ENCODE measurements at places on chromosomes 13 and 19.

- no peak for DNase-seq
Observed at GRCh38 chr13:29817604-29818378, 32.6 kb downstream of the UBL3 start.

DNA sequence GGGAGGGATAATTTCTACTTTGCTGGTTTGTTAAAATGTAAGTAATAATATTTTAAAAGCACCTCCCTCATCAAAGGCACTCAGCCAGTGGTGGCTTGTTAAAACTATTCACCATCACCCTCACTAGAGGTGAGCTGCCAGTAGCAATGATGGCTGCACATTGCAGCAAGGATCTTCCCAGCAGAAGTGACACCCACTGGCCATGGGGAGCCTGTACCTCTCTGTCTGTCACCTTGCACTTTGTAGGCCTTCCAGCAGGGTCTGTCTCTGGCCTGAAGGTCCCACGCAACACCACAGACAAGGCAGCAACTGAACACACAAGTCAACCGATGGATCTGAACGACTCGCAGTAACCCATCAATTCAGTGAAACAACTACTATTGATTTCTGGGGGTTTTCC lies 47.3 kb upstream of the C13orf42 start:
- DNase-seq: no peak

- no peak for DNase-seq
Observed at GRCh38 chr13:63704521-63704920, 2288.9 kb upstream of the PCDH20 start.

DNA sequence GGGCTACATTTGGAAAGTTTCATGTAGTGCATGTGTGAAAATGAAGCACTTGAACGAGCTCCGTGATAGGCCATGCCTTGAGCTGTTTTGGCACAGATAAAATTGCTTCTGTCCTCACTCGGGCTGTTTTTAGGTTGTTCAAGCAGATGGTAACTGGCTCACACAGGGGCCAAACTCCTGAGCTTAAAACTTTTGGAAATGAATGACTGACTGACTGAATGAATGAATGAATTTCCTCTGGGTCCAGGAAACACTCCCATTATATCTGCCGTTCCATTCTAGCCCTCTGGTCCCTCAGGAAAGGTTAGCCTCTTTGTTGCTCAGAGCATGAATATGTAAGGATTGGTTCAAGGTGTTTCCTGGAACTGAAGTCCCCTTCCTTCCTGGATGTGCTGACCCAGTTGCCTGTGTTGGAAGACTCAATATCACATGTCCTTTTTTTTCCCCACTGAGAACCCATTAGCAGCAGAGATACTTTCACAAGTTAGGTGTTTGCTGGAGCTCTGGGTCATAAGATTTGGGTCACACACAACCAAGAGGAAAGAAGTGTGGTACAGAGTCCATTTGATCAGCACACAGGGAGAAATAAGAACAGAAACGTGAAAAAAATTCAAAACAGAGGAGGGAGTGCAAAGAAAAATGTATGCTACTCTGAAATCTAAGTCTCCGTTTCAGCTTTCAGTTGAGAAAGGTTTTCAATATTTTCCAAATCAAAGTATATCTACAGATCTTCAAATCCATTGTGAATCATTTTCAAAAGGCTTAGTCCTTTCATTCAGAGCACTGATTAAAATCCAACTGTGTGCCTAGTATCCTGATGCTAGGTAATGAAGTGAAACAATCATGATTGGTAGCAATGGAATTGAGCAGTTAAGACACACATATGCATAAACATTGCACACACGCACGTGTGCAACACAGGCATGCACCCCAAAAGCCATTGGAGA lies 18.9 kb downstream of the MBNL2 start:
- DNase-seq: no peak

All from stimulated activated CD4-positive, alpha-beta T cell treated with anti-CD3 and anti-CD28 coated beads, Interleukin-1b, Interleukin-23, amount 100 ng/mL, for 1 hour (primary cell).